ENCODE measurements at places on chromosomes 2 and 18.

- DNase-seq = no peak
- H3K4me1 ChIP-seq = no peaks in the 10 kb centered on the region
- H3K27me3 ChIP-seq = no peaks in the 10 kb centered on the region
- H3K36me3 ChIP-seq = no peaks in the 10 kb centered on the region
- no peak overlapping the region for H3K27ac ChIP-seq
- H3K4me3 ChIP-seq = no peak overlapping the region
These were observed 89.1 kb upstream of the MBOAT2 start for GRCh38 chr2:9092383-9093282.

GRCh38 chr2:96098900-96099590, 17.3 kb downstream of the ADRA2B start:
- no peaks in the 10 kb centered on the region for H3K36me3 ChIP-seq
- no peaks in the 10 kb centered on the region for H3K27me3 ChIP-seq
- peak; percentile 8 for DNase-seq
- H3K4me3 ChIP-seq = no peak overlapping the region

DNA sequence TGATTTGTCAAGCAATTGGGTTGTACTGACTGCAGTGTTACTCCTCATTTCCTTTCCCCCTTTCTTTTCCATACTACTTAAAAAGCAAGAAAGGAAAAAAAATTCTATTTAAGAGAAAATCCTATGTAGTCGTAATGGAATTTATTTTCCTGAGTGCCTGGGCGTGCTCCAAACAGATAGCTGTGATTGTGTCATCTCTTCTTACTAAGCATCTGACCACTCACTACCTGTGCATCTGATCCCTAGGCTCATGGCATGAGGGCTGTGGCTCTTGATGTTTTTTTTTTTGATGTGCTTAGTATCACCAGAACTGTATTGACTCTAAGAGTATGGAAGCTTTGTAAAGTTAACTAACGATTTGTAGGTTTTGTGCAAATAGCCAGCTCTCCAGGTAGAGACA, 19.0 kb downstream of the CRIM1 start:
- H3K4me3 ChIP-seq = no peak overlapping the region
- H3K27me3 ChIP-seq = no peaks in the 10 kb centered on the region
- peaks cover 10% of the 10 kb centered on the region for H3K4me1 ChIP-seq

DNA sequence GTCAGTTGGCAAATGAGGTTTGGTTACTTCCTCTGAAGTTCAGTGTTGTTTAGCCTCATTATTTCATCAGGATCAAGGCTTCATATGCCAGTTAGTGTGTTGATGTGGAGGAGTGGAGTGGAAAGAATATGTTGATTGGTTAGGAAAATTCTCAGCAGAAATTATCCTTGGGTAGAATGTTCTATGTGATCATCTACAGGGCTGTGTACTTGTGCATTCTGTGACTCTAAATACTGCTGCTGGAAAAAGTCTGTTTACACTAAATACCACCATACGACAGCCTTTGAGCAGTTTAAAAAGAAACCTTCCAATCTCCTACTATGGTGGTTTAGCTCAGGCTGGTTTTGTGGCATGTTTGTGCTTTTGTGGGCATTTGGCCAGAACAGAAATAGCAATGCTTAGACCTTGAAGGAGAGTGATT, 25.8 kb downstream of the CAB39 start:
- DNase-seq = no peak
- H3K4me1 ChIP-seq = no peaks in the 10 kb centered on the region
- no peaks in the 10 kb centered on the region for H3K36me3 ChIP-seq
- H3K4me3 ChIP-seq = no peak overlapping the region
- no peaks in the 10 kb centered on the region for H3K27me3 ChIP-seq

DNA sequence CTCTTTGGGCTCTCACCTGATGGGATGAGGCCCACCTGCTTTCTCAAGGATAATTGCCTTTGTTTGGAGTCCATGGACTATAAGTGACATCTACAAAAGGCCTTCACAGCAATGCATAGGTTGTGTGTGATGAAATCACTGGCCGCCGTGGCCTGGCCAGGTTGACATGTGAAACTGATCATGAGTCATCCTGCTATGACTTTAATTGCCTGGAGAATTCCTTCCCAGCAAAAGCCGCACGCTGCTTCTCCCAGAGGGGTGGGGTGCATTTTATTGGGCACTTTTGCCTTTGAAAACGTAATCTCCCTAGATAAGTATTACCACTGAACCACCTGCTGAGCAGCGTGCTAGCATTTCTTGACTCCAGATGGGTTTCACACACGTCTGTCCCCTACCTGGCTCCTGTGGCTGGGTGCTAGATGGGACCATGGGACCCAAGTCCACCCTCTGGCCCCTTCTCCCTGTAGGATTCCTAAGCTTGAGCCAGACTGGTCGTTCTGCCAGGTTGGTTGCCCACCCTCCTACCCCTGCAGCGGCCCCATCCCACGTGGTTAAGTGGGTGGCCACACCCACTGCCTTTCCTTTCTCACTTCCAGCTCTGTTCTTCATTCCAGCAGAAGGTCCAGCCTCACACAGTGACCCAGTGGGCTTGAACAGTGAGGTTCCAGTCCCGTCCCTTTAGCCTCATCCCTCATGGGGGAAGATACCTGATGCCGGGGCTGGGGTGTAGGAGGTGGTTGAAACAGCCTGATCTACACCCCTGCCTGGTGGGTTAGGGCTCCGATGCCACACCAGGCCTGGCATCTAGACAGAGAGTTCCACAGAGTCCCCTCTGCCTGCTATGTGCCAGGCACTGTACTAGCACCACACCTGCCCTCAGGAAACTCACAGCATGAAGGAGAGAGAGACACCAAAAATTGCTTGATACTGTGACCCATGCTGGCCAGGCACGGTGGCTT, 89.6 kb downstream of the GBX2 start:
- no peaks in the 10 kb centered on the region for H3K27me3 ChIP-seq
- H3K4me3 ChIP-seq = no peak overlapping the region
- H3K36me3 ChIP-seq = no peaks in the 10 kb centered on the region
- DNase-seq = peak; percentile 19
- H3K4me1 ChIP-seq = no peaks in the 10 kb centered on the region

Measured in breast epithelium (tissue), 4 donors.